Esophagus muscularis mucosa (tissue), 4 donors: ENCODE measurements at places on chromosomes 5 and 9.
A peak's percentile ranks its signal among the peaks of the same experiment; 100 is the strongest.

- DNase-seq: peak; percentile 96
- no peaks in the 10 kb centered on the region for H3K36me3 ChIP-seq
- peaks cover 26% of the 10 kb centered on the region for H3K4me1 ChIP-seq
Observed at GRCh38 chr9:112333639-112334431, 416 bp upstream of the PTBP3 start.

- no peak overlapping the region for H3K27ac ChIP-seq
- DNase-seq: no peak
- no peaks in the 10 kb centered on the region for H3K4me1 ChIP-seq
- no peaks in the 10 kb centered on the region for H3K27me3 ChIP-seq
- no peaks in the 10 kb centered on the region for H3K36me3 ChIP-seq
Observed at GRCh38 chr5:180464603-180464970, 29.6 kb upstream of the CNOT6 start.

DNA sequence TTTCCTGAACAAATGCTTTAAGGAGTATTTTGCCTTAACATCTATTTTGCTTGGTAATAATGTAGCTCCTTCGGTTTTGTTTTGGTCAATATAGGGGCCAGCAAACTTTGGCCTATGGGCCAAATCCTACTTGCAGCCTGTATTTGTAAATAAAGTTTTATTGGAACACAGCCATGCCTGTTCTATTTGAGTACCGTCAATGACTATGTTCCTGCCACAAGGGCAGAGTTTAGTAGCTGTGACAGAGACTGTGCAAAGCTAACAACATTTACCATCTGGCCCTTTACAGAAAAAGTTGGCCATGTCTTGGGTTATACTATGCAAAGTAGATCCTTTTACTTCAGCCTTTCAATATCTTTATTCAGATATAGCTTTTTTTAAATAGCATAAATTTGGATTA lies 113.4 kb downstream of the NR3C1 start:
- peaks cover 1% of the 10 kb centered on the region for H3K4me1 ChIP-seq
- no peak overlapping the region for H3K4me3 ChIP-seq
- H3K27ac ChIP-seq: no peak overlapping the region
- peaks cover 51% of the 10 kb centered on the region for H3K36me3 ChIP-seq
- no peaks in the 10 kb centered on the region for H3K27me3 ChIP-seq
- DNase-seq: no peak

DNA sequence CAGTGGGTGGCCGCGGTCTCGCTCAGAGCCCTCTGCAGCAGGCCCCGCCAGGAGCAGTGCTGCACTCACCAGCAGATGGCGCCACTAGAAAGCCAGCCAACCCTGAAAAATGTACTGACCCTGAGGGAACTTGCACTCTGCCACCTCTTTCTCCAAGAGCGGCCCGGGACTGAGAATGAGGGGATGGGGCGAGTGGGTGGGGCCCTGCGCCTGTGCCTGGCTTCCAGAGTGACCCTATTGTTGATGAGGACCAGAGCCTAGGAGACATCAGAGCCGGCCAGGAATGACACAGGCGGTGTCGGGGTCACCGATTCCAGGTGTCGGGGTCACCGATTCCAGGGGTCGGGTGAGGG lies 2.9 kb upstream of the IL17B start:
- H3K27ac ChIP-seq: peak overlapping the region; percentile 94
- H3K27me3 ChIP-seq: no peaks in the 10 kb centered on the region
- DNase-seq: peak; percentile 95

GRCh38 chr9:72362680-72363139 lies 2.3 kb downstream of the ZFAND5 start:
- no peak for DNase-seq
- H3K27me3 ChIP-seq: no peaks in the 10 kb centered on the region
- H3K4me3 ChIP-seq: peak overlapping the region; percentile 93
- peak overlapping the region; percentile 99 for H3K27ac ChIP-seq
- peaks cover 5% of the 10 kb centered on the region for H3K36me3 ChIP-seq

- no peak for DNase-seq
- no peaks in the 10 kb centered on the region for H3K36me3 ChIP-seq
- no peak overlapping the region for H3K27ac ChIP-seq
- H3K4me3 ChIP-seq: peak overlapping the region; percentile 72
- peaks cover 9% of the 10 kb centered on the region for H3K4me1 ChIP-seq
- H3K27me3 ChIP-seq: no peaks in the 10 kb centered on the region
Observed at GRCh38 chr5:58456026-58456425, 3.9 kb downstream of the PLK2 start.

GRCh38 chr5:143554918-143555477 lies 151.5 kb upstream of the NR3C1 start:
- no peak overlapping the region for H3K4me3 ChIP-seq
- H3K4me1 ChIP-seq: peaks cover 13% of the 10 kb centered on the region
- no peaks in the 10 kb centered on the region for H3K27me3 ChIP-seq
- no peaks in the 10 kb centered on the region for H3K36me3 ChIP-seq

- no peaks in the 10 kb centered on the region for H3K36me3 ChIP-seq
- no peak for DNase-seq
- H3K27me3 ChIP-seq: peaks cover 34% of the 10 kb centered on the region
Observed at GRCh38 chr9:93953496-93954433, 1.4 kb downstream of the BARX1 start.

- peak; percentile 90 for DNase-seq
- H3K36me3 ChIP-seq: no peaks in the 10 kb centered on the region
- no peaks in the 10 kb centered on the region for H3K27me3 ChIP-seq
- peaks cover 48% of the 10 kb centered on the region for H3K4me1 ChIP-seq
- peak overlapping the region; percentile 93 for H3K27ac ChIP-seq
- peak overlapping the region; percentile 95 for H3K4me3 ChIP-seq
Observed at GRCh38 chr5:135398160-135398854, 724 bp downstream of the MACROH2A1 start.

- no peak for DNase-seq
- no peaks in the 10 kb centered on the region for H3K36me3 ChIP-seq
- H3K4me1 ChIP-seq: no peaks in the 10 kb centered on the region
- no peaks in the 10 kb centered on the region for H3K27me3 ChIP-seq
Observed at GRCh38 chr9:75422944-75423522, 334.7 kb downstream of the OSTF1 start.

DNA sequence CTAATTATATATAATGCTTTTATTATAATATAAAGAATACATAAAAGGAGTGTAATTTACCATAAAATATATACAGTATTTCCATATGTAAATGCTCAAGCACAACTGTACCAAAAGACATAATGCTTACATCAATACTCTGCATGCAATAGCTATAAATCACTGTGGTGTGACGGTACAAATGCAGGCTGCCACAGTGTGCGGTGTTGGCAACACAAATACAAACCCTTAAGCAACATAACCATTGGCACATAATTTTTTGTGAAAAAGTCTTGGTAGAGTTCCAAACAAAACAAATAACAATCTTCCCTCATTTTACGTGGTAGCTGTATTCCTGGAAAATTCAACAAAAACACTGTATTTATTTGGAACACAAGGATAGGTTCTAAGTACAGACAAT lies 1.9 kb upstream of the SHISAL2B start:
- no peak overlapping the region for H3K27ac ChIP-seq
- no peaks in the 10 kb centered on the region for H3K36me3 ChIP-seq
- no peak for DNase-seq

DNA sequence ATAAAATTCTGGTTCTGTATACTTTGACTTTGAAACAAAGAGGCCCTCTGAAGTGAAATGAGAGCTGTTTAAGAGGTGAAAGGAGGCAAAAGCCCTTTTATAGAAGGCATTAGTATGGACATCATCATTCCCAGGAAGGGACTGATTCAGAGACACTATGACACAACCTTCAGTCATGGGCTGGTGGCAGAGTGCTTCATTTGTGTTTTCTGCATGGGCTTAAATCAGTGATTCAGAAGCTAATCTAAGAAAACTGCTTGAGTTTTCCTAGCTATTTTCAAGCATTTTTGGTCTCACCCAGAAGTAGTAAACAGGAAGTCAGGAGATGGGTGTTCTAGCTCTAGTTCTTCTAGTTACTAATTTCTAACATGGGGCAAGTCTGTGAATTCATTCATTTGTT lies 288.9 kb downstream of the TRPM3 start:
- no peaks in the 10 kb centered on the region for H3K27me3 ChIP-seq
- no peak overlapping the region for H3K27ac ChIP-seq
- H3K4me3 ChIP-seq: no peak overlapping the region

DNA sequence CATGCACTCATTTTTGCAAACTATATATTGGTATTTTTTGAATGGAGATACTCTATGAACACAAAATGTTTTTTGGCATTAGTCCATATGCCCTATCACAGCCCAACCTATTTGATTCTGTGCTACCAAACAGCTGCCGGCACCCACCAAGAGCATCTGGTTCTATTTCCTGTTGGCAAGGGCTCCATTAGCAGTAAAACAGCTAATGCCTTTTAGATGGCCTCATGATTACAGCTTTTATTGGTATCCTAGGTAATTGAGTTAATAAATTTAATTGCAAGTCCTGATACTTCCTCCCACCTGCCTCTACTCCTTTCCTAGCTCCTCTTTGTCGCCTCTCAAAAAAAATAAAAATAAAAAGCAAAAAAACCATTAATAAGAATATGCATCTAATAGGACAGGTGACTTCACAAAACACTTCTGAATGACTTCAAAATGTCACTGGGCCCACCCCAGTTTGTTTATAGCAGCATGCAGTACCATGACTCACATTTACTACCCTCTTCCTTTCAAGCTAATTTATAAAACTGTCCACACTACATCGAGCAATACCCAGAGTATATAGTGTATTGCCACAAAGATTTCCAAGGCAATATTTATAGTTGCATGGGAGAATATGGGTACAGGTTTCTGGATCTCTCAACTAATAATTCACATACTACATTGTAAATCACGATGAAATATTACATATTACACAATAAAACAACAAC lies 620.4 kb downstream of the SLCO4C1 start:
- H3K36me3 ChIP-seq: no peaks in the 10 kb centered on the region
- H3K4me3 ChIP-seq: no peak overlapping the region
- no peak for DNase-seq
- no peak overlapping the region for H3K27ac ChIP-seq

DNA sequence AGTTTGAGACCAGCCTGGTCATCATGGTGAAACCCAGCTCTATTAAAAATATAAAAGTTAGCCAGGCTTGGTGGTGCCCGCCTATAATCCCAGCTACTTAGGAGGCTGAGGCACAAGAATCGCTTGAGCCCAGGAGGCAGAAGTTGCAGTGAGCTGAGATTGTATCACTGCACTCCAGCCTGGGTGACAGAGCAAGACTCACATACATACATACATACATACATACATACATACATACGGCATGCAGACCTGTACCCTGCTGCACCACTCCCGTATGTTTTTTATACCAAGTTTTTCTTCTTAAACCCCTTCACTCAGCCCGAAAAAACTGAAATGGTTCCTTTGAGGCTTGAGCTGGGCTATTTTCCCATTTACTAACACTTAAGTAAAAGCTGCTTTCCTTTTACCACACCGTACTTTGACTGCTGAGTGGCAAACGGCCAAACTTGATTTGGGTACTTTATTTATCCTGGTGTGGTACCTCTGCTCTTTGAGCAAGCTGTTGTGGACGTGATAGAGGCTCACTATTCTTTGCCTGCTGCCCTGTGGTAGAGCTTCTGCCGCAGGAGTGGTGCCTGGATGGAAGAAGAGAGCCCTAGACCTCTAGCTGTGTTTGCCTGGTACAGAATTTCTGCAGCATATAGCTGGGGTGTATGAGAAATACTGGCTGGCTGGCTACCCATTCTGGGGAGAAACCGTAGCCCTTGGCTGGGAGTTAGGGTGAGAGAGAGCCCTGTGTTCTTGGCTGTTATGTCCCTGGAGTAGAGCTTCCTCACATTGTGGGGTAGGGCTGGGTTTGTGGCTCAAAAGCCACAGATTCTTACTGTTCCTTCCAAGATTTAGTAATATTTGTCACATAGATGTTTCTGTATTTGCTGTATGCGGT lies 19.4 kb downstream of the IPO11 start:
- no peak overlapping the region for H3K27ac ChIP-seq
- no peaks in the 10 kb centered on the region for H3K36me3 ChIP-seq
- H3K4me3 ChIP-seq: no peak overlapping the region
- H3K4me1 ChIP-seq: peaks cover 31% of the 10 kb centered on the region
- DNase-seq: no peak
- H3K27me3 ChIP-seq: no peaks in the 10 kb centered on the region

DNA sequence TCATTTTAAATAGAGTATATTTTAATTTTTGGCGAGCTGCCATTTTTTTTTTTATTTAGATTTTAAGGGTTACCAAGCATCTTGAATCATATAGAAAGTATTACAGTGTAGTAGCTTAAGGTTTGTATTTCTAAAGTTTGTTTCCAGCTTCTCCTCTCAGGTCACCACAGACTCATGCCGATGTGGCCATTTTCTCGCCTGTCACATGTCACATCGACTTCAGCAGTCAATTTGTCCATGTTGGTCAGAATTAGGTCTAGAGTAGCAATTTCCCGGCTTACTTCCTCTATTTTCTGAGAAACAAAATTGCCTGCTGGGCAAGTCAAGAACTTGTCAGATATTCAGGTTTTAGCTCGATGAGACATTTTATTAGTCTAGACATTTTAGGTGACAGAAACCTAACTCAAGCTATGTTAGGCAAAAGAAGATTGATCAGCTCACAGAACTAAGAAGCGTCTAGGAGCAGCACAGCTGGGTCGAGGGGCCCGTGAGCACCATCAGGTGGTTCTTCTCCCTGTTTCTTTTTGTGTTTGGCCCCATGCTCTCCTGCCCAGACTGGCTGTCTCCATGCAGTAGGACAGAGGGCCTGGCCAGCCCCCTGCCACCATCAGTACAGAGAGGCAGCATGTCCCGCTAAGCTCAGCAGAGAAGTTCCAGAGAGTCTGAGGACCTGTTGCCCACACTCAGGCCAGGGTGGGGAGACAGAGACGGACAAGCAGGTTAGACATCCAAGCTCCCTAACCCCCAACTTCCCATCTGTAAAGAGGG lies 48.4 kb upstream of the AFAP1L1 start:
- H3K27ac ChIP-seq: peak overlapping the region; percentile 34
- H3K4me3 ChIP-seq: no peak overlapping the region
- DNase-seq: no peak
- H3K27me3 ChIP-seq: no peaks in the 10 kb centered on the region
- peaks cover 46% of the 10 kb centered on the region for H3K4me1 ChIP-seq
- H3K36me3 ChIP-seq: peaks cover 23% of the 10 kb centered on the region

GRCh38 chr5:139391570-139392323 lies 2.0 kb upstream of the MZB1 start:
- H3K27me3 ChIP-seq: peaks cover 5% of the 10 kb centered on the region
- no peak for DNase-seq
- peak overlapping the region; percentile 11 for H3K27ac ChIP-seq

GRCh38 chr5:98891591-98891990 lies 37.2 kb downstream of the CHD1 start:
- DNase-seq: no peak
- H3K4me1 ChIP-seq: no peaks in the 10 kb centered on the region
- no peak overlapping the region for H3K4me3 ChIP-seq
- no peaks in the 10 kb centered on the region for H3K27me3 ChIP-seq
- H3K27ac ChIP-seq: no peak overlapping the region
- H3K36me3 ChIP-seq: peaks cover 97% of the 10 kb centered on the region

- no peaks in the 10 kb centered on the region for H3K36me3 ChIP-seq
- no peak for DNase-seq
- no peaks in the 10 kb centered on the region for H3K27me3 ChIP-seq
- no peak overlapping the region for H3K27ac ChIP-seq
- H3K4me3 ChIP-seq: no peak overlapping the region
Observed at GRCh38 chr5:111636736-111637135, 120.3 kb downstream of the NREP start.
